Amniotic stem cell (primary cell): ENCODE measurements at places on chromosomes 12 and 14.

GRCh38 chr14:35292770-35293561 lies 784 bp downstream of the PSMA6 start:
- DNase-seq: no peak

- no peak for DNase-seq
Observed at GRCh38 chr12:47156167-47156736, 76.5 kb upstream of the AMIGO2 start.

- no peak for DNase-seq
Observed at GRCh38 chr12:104627231-104627989, 170.7 kb downstream of the CHST11 start.

DNA sequence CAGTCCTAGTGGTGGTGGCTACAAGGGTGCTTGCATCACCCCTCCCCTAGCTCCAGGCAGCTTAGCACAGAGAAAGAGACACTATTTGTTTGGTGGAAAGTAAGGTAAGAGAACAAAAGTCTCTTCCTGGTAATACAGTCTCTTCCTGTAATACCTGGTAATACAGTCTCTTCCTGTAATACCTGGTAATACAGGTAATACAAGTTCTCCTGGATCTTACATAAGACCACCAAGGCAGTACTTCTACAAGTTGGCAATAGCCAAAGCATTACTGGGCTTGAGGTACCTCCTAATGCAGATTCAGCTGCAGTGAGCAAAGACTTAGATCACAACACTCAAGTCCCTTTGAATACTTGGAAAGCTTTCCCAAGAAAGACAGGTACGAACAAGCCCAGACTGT lies 77.0 kb downstream of the CATSPERB start:
- DNase-seq: no peak

- DNase-seq: no peak
Observed at GRCh38 chr14:81105378-81105777, 115.4 kb downstream of the GTF2A1 start.

- DNase-seq: no peak
Observed at GRCh38 chr12:55839345-55840140, 3.2 kb downstream of the MMP19 start.

DNA sequence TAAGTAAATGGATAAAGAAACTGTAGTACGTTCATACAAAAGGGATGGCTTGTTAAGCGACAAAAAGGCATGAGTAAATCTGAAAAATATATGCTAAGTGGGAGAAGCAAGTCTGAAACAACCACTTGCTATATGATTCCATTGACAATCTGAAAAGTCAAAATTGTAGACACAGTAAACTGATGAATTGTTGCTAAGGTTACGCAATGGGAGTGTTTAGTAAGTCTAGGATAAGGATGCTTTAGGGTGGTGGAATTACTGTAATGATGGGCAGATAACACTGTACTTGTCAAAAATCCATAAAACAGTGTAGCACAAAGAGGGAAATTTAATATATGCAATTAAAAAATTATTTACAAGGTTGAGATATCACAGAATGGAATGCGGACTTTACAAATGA lies 984.9 kb downstream of the FSCB start:
- DNase-seq: no peak

GRCh38 chr14:90593254-90594040 lies 196.6 kb downstream of the CALM1 start:
- no peak for DNase-seq

GRCh38 chr14:100442498-100443490 lies 119.7 kb downstream of the SLC25A47 start:
- no peak for DNase-seq

- DNase-seq: peak; percentile 2
Observed at GRCh38 chr14:69137843-69138535, 14.9 kb downstream of the DCAF5 start.

GRCh38 chr12:4984971-4985370 lies 58.7 kb upstream of the KCNA5 start:
- DNase-seq: no peak

GRCh38 chr12:80293347-80293746 lies 150.7 kb upstream of the PTPRQ start:
- DNase-seq: no peak

GRCh38 chr12:98767248-98767647 lies 122.2 kb downstream of the APAF1 start:
- DNase-seq: no peak

DNA sequence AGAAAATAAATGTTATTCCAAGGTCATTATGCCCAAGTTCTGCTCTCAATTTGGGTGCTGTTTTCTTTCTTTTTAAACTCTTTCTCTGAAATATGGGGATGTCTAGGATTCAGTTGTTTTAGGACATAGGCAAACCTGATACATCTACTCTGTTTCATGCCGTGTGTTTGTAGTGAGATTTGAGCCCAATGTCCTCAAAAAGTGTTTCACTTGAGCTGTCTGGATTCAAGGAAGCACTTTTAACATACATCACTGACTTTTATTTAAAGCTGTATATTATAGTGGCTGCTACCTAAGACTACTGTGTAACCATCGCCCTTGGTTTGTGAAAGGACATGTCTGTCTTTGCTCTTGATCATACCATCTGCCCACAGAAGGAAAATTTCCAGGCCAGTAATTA lies 709.3 kb upstream of the STXBP6 start:
- DNase-seq: no peak

- DNase-seq: no peak
Observed at GRCh38 chr12:79964100-79964627, 29.3 kb upstream of the PPP1R12A start.

DNA sequence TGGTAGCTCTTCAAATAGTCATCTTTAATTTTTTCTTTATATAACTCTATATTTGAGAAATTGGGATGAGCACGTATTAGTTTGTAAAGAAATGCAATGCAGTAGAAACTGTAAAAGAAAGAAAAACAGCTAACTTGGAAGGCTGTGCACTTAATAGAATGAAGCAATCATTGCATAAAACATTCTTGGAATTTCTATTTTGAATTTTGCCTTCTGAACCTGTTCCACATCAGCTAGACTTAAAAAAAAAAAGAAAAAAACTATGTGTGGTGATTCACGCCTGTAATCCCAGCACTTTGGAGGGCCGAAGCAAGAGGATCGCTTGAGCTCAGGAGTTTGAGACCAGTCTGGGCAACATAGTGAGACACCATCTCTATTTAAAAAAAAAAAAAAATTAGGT lies 29.4 kb downstream of the SCN8A start:
- DNase-seq: no peak

GRCh38 chr12:52522346-52523011 lies 2.3 kb upstream of the KRT5 start:
- DNase-seq: no peak

- DNase-seq: peak; percentile 65
Observed at GRCh38 chr14:85531587-85532373, 1.8 kb downstream of the FLRT2 start.

- DNase-seq: no peak
Observed at GRCh38 chr14:58362798-58363412, 32.8 kb upstream of the TOMM20L start.

- DNase-seq: no peak
Observed at GRCh38 chr12:26268841-26269561, 73.6 kb downstream of the SSPN start.

- no peak for DNase-seq
Observed at GRCh38 chr14:101029668-101030290, 126.3 kb upstream of the RTL1 start.

GRCh38 chr14:81464253-81465002 lies 64.3 kb upstream of the STON2 start:
- peak; percentile 3 for DNase-seq

DNA sequence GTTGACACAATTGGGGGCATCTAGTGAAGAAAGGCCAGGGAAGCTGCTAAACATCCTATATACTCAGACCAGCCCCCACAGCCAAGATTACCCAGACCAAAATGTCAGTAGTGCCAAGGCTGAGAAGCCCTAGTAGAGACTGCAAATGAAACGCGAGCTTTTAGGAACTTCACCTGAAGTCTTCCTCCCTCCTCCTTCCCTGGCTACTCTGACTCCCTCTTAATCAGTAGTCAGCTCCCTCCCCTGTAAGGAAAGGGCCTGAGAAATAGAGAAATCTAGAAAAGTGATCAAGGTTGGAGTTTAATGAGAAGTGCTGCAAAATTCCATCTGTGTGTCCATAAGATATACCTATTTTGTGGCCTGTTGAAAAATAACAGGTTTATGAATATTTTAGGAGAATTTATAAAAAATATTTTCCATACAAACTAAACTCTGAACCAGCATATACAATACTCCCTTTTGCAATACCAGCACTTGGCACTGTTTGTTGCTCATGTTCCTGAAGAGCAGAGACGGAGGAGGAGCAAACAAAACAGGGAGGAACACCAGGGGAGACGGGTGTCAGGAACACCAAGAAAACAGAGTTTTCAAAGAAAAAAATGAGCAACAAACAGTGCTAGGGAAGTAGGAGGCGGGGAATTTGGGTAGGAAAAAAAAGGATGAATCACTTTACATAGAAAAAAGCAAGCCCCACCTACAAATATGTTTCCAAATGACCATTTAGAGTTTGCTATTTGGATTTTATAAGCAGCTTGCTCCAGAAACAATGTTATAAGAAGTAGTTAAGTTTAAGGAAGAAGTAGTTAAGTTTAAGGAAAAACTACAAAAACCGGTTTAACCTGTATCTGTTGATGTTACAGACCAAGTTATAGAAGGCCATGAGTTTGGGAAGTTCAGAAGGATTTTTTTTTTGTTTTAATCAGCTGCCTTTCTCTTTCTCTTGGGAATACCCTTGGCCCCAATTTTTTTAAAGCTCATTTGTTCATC lies 282.1 kb upstream of the GRIP1 start:
- DNase-seq: no peak

- DNase-seq: no peak
Observed at GRCh38 chr14:90979515-90979914, 80.9 kb downstream of the RPS6KA5 start.

GRCh38 chr12:10167599-10167998 lies 4.3 kb downstream of the OLR1 start:
- DNase-seq: no peak

GRCh38 chr12:93145086-93145485 lies 216.0 kb upstream of the EEA1 start:
- DNase-seq: no peak

DNA sequence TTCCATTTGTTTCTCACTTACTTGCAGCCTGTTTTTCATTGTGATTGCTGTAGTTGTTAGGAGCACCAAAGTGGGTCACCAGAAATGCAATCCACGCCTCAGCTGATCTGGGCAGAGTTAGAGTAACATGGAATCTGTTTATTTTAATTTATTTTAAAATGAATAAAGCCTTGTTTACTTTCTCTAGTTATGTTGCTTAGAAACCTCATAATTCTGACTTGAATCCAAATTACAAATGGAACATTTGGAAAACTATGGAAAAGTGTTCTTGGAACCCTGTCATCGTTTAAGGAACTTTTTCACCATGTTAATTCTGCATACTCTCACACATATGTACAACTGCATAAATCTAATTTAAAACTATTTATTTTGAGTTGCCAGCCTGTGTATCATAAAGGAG lies 92.2 kb upstream of the DAAM1 start:
- DNase-seq: no peak

GRCh38 chr12:9253464-9253863 lies 45.3 kb upstream of the PZP start:
- no peak for DNase-seq

GRCh38 chr12:66036317-66036716 lies 94.2 kb downstream of the LLPH start:
- peak; percentile 94 for DNase-seq

- DNase-seq: no peak
Observed at GRCh38 chr14:100784523-100785337, 41.2 kb upstream of the MEG3 start.

DNA sequence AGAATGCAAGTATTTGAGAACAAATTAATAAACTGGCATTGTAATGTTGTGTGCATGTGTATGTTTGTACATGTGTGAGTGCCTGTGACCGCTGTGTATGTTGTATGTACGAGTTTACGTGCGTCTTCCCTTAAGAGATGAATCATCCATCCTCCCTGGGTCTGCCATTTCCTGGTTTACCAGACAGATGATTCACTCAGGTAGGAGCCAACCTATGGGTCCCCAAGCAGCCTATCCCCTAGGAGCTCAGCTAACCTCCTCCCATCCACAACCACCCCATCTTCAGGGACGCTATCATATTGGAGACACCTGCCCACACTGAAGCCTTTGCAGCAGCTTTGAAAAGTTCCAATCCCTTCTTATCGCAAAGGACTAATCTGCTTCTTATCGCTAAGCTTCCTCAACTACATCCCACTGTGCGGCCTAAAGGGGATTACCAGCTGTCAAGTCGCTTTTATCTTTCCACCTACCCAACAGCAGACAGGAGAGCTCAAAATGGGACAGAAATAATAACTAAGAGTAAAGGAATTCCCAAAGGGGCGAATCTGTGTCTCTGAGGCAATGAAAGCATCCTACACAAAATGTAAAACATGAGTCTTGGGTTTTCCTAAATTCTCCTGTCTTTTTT lies 81.5 kb upstream of the TMCC3 start:
- DNase-seq: no peak

- no peak for DNase-seq
Observed at GRCh38 chr12:49294086-49294803, 702 bp upstream of the PRPH start.

DNA sequence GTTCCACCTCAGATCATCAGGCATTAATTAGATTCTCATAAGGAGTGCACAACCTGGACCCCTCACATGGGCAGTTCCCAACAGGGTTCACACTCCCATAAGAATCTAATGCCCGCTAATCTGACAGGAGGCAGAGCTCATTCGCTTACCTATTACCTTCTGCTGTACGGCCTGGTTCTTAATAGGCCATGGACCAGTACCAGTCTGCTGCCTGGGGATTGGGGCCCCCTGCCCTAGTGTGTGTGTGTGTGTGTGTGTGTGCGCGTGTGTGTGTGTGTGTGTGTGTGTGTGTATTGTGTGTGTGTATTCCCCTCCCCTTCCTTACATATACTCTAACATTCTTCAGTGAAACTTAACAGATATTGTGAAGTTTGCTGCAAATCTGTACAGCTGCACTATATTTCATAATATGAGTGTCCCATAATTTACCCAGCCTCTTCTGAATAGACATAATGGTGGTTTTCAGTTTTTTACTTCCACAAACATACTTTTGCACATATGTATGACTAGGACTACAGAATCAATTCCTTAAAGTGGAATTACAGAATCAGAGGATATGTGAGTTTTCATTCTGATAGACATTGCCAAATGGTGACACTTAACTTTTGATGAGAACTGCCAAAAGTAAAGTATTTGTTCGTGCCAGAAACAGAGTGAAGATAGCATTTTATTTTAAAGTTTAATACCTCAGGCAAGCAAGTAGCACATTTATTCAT lies 205.2 kb upstream of the EEA1 start:
- DNase-seq: no peak
